NCI-H345 (cell line): ENCODE measurements at places on chromosomes 6 and 20.

DNA sequence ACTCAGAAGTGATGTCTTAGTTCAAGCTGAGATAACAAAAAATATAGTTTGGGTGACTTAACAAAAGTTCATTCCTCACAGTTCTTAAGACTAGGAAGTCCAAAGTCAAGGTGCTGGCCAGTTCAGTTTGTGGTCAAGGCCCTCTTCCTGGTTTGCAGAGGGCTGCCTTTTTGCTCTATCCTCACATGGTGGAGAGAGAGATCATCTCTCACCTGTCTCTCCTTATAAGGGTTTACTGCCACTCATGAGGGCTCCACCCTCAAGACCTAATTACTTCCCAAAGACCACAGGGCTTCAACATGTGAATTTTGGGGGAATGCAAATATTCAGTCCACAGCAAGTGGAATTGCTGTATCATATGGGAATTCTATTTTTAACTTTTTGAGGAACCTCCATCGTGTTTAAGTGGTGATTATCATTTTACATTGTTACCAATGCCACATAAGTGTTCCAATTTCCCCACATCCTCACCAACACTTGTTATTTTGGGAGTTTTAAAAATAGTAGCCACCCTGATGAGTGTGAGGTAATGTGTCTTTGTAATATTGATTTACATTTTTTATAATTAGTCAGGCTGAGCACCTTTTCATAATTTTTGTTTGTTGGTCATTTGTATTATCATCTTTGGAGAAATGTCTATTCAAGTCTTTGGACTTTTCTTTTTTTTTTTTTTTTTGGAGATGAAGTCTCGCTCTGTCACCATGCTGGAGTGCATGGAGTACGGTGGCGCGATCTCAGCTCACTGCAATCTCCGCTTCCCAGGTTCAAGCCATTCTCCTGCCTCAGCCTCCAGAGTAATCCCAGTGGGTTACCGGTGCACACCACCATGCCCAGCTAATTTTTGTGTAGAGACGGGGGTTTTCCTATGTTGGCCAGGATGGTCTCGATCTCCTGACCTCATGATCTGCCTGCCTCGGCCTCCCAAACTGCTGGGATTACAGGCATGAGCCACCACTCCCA is 112.2 kb downstream of the SESN1 start:
- DNase-seq: no peak

DNA sequence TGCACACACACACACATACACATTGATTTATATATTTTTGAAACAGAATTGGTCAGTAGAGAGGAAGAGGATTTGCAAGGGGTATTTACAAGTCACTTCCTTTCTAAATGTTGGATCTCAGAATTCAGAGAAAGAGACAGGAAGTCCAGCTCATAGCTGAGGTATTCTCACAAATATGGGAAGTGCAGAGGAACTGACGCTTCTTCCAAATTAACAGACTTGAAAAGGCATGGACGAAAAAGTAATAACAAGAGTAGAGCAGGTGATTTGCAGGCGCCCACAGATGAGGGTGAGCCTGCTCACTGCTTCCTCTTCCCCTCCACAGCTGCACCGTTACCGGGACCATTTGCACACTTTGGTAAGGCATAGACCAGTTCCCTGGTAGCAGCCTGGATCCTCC is 246.4 kb downstream of the PHACTR1 start:
- DNase-seq: no peak

DNA sequence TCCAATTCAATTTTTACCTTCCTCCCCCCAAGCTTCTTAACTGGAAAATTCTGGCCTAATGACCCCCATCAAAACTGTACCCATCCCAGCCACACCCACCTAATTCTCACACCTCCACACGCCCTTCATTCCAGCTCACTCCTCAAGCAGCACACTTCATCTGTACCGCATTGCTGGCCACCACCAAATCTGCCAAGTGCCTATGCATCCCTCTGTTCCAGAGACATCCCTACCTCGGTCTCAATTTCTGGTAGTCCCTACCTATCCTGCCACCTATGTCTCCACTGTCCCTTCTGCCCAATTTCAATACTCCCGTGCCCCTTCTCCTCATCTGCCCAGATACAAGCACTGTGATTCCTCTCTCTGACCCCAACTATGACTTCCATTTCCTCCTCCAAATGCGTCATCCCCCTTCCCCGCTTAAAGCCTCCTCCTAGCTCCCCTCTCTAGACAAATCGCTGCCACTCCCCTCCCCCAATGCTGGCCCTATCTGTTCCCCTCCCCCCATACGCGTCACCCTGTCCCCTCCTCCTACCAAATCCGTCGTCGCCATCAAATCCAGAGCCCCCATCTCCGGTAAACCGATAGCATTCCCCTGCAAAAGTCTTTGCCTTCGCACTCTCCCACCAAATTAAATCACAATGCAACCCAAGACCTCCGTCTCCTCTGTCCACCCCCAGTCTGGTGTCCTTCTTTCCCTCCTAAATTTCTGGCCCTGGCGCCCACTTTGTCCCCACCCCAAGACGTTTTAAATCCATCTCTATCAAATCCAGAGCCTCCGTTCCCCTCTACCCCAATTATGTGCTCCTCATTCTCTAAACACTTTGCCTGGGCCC is 1.2 kb downstream of the MTCH1 start:
- DNase-seq: no peak

- no peak for DNase-seq
Observed at GRCh38 chr6:43789447-43789846, 19.4 kb downstream of the VEGFA start.

DNA sequence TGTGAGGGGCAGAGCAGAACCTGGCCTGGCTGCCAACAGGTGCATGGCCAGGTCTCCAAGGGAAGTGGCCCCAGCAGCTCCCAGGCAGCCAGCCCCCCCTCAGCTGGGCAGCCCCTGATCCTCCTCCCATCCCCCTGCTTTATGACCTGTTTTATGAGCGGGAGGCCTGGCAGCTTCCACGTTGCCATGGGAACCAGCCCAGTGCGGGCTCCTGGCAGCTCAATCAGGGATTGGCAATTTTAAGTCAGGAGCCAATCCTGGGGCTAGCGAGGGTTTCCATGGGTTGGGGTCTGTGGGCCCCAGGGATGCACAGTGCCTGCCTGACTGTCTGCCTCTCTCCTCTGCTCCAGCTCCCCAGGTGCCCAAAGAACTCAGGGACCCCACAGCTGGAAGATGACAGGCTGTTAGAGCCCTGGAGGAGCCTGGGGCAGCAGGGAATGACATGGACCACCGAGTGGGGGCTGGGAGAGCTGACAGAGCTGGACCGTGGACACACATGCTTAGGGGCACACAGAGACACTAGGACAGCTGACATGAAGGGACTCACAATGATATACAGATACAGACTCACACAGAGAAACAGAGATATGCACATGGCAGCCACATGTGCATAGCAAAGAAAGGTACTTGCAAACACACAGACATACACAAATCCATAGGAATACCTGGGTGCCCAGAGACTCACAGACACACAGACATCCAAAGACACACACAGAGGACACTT is 56.5 kb upstream of the SIRPA start:
- DNase-seq: no peak

GRCh38 chr20:22339946-22340345 is 244.4 kb downstream of the FOXA2 start:
- no peak for DNase-seq

GRCh38 chr6:22925304-22925835 is 356.0 kb downstream of the HDGFL1 start:
- DNase-seq: no peak

DNA sequence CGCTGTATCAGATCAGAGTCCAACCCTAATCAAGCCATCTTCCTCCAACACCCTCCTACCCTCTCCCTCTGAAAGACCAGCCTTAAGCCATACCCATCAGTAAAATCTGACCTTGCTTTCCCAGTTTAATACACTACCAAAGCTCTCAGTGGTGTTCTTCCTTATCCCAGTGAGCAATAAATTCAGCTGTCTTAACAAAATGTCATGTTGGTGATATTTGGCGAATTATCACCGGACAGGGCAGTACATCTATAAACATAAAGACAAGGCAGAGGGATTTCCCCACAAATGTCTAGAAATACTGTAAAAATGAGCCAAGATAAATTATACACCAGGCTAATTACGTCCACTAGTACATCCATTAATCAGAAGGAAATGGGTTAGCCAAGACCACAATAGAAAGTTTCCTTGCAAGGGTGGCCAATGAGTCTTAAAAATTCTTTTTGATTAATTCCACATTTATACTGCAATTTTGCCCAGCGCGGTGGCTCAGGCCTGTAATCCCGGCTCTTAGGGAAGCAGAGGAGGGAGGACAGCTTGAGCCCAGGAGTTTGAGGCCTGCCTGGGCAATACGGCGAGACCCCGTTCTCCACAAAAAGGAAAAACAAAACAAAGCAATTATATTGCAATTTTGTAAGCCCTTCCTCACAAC is 905 bp downstream of the RARS2 start:
- no peak for DNase-seq

DNA sequence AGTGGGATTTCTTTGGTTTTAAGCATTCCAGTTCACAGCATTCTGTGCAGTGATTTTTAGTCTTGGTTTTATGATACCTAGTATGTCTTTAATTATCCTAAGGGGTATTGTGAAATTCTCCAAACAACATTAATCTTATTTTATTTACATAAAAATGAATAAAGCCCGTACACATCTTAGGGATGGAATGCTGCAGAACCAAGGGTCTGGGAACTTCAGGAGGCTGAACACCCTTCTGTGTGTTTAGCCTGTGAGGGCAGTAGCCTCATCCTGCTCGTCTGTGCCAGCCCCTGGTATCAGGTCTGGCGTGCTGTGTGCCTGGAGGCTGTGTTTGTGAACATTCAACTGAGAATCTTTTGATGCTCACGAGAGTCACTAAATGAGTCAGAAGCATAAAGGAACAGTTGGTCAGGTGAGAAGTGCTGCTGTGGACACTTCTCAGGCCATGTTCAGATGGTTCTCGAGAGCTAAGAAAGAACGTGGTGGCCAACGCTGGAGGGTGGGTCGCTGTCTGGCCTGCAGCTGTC is 25.2 kb upstream of the C20orf204 start:
- DNase-seq: no peak

GRCh38 chr6:131134980-131135243 is 355 bp upstream of the AKAP7 start:
- no peak for DNase-seq

DNA sequence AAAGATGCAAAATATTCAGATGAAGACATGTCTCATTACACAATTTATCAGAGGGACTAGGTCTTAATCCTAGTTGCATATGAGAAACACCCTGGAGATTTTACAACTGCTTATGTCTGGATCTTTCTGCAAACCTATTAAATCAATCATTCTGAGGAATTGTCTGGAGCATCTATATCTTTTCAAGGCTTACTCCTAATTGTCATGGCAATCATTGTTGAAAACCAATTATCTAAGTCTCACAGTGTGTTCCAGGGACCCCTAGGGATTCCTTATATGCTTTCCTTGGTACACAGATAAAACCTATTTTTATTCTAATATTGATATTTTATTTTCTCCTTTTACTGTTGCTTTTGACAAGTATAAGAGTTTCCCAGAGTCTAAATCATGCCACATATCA is 696.9 kb upstream of the EYS start:
- DNase-seq: no peak

- no peak for DNase-seq
Observed at GRCh38 chr20:43295781-43296180, 106.1 kb upstream of the PTPRT start.

GRCh38 chr20:23257848-23258746 is 92.5 kb upstream of the NXT1 start:
- DNase-seq: peak; percentile 60

DNA sequence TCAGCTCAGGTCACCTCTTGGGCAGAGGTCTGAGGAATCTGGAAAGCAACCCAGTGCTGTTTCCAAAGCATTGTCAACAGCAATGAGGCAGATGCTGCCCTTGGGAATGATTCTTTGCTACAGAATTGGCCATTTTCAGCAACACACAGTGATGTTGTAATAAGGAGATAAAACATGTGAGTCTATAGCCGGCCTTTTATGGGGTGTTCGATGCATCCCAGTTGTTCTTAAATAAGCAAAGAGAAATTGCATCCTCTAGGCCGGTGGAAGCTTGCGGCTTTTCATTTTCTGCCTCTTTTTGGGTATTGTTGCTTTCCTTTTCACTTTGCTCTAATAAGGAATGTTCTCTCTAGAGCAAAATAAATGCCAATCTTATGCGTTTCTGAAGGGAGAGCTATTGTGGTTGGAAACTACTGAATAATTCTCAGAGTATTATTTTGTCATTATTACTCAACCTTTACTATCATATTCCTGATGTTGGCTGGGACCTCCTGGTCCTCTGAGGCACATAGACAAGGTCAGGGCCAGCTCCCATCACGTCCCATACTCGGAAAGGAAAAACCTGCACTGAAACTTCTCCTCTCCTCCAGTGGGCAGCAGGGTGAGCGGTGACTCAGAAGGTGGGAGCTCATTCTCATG is 214.2 kb downstream of the CDH26 start:
- DNase-seq: no peak

GRCh38 chr6:112590326-112590725 is 243.2 kb downstream of the RFPL4B start:
- no peak for DNase-seq

- DNase-seq: peak; percentile 41
Observed at GRCh38 chr20:22385602-22386305, 198.6 kb downstream of the FOXA2 start.

GRCh38 chr20:51938559-51939258 is 136.4 kb upstream of the SALL4 start:
- no peak for DNase-seq

- DNase-seq: no peak
Observed at GRCh38 chr6:35258336-35258735, 1.2 kb upstream of the ZNF76 start.

GRCh38 chr20:32806356-32806755 is 13.4 kb upstream of the MAPRE1 start:
- no peak for DNase-seq

GRCh38 chr6:27890445-27891319 is 21.5 kb downstream of the OR2B2 start:
- DNase-seq: no peak

- no peak for DNase-seq
Observed at GRCh38 chr6:3426927-3427686, 29.7 kb downstream of the SLC22A23 start.

GRCh38 chr6:100468016-100468622 is 3.4 kb upstream of the SIM1 start:
- no peak for DNase-seq

DNA sequence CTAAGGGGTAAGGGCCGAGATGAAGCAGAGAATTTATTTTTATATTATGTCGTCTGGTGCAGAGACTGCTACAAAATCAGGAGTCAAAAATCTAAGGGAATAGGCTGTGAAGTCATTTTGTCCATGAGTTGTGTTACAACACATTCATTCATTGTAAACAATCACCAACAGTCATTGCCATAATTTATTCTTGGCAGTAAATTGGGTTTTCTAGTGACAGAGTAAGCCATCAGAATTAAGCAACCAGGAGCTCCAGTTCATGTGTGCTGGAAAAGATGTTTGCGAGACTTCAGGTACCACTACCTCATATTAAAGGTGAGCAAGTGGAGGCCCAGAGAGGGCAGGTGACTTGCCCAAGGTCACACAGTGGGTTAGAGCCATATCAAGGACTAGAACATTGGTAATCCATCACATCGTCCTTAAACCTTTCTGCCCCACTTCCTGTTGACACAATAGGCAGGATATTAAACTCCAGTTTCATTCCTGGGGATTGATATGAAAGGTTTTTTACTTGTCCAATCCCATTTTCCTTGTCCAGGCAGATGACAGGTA is 46.0 kb downstream of the E2F3 start:
- no peak for DNase-seq

GRCh38 chr20:46802722-46803121 is 91.9 kb upstream of the EYA2 start:
- no peak for DNase-seq
